ENCODE measurements at places on chromosomes 12 and 14.
A peak's percentile ranks its signal among the peaks of the same experiment; 100 is the strongest.

DNA sequence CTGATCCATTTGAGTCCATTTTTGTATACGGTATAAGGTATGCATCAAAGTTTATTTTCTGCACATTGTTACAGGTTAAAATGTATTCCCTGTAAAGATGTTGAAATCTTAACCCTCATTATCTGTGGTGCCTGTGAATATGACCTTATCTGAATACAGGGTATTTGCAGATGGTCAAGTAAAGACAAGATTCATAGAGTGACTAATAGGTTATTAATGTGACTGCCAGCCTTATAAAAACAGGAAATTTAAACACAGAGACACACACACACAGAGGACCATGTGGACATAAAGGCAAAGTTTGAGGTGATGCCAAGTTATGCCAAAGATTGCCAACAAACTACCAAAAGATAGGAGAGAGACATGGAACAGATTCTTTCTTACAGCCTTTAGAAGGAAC is 347.2 kb upstream of the DCN start:
- DNase-seq, result no peak

DNA sequence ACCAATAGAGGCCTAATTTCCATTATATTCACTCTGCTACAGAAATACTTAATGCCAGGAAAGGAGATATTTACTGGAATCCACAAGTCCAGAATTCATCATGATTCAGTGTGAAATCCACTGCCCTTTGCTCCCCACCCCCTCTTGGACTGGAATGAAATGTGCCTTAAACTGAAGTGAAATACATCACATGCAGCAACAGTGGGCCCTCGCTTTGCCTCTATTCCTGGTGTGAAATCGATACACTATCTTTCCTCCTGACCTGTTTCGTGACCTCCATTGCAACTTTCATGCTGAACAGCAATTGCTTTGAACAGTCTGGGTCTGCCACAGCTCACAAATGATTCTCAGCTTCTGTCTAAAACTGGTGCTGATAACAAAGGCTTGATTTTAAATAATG is 100.6 kb downstream of the NPAS3 start:
- no peak for DNase-seq

DNA sequence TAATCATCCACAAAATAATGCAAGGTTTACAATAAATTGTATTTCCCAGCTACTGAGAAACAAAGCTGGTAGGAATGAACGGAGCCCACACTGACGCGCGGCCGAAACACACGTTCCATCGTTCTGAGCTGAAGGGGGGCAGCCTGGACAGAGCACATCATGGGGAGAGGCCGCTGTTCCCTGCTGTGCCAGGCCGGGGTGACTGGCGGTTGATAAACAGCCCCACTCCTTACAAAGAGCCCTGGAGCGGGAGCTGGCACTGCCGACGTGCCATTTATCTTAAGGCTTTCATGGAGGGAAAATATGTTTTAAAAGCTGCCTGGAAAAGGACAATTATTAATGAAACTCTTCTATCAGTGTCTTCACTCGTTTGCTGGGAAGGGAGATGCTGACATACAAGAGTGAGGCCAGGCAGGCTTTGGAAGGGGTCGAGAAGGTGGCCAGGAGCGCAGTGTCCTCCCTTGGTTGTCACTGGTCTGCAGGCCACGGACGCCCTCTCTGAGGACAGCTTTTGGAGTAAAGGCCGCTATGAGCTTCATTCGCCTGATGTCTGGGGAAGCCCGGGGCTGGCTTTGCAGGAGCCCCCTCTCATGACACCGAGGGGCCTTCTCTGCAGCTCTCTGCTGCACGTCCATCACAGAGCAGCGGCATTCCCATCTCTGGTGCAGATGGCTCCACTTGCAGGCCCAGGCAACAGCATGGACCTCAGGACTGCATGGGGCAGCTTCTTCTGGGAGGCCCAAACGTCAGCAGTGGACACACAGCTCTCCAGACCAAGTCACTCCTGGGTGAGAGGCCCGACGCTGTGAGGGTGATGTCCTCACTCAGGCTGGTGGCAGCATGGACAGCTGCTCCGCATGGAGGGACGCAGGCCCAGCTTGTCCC is 355.3 kb upstream of the SFSWAP start:
- DNase-seq, result no peak

DNA sequence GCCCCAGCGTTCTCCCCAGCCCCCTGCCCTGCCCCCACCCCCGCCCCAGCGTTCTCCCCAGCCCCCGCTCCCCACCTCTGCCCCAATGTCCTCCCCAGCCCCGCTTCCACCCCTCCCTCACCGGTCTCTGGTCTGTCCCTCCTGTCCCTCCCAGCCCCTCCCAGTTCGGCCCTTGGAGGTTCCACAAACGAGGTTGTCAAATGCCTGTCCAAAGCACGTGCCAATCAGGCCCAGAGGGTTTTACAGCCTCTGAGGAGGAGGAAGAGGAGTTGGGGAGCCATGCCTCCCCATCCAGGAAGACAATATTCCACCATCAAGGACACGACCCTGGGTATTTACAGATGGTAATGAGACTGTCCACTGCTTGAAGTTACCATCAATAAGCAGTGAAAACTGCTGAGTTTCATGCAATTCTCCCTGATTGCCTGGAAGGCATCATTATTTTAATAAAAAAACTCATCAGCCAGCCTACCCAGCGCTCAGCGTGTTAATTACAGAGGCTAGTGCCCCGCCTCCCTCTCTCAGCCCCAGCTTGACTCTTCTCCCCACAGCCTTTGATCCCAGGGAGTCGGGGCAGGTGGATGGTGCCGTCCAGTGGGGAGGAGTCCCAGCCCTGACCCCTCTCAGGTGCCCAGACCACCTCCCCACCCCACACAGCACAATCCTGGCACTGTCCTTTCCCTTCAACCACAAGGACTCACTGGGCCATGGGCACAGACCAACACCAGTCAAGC is 30.6 kb upstream of the C14orf180 start:
- no peak for DNase-seq

DNA sequence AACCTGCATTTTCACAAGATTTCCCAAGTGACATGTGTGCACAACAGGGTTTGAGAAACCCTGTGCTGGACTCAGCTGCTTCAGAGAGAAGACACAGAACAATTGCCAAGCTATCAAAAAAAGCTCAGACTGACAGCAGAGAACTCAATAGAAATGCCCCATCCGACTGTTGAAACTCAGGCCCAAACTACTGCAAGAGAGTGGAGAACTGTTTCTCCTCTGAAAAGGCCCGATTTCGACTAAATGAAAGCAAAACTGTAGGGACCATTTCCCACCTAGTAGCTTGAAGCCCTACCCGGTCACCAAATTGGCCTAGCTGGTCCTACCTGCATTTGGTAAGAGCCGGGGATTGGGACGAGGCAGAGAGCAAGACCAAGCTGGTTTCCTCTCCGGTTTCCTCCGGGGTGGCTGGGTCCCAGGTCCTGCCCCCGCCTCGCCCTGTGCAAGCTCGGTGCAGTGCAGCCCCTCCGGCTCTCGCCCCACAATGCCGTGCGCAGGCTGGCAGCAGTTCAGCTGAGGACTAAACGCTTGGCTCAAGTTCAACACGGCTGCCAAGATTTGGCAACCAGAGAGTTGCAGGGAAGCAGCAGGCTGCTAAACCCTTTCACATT is 1180.6 kb downstream of the VRK1 start:
- DNase-seq, result peak; percentile 74

DNA sequence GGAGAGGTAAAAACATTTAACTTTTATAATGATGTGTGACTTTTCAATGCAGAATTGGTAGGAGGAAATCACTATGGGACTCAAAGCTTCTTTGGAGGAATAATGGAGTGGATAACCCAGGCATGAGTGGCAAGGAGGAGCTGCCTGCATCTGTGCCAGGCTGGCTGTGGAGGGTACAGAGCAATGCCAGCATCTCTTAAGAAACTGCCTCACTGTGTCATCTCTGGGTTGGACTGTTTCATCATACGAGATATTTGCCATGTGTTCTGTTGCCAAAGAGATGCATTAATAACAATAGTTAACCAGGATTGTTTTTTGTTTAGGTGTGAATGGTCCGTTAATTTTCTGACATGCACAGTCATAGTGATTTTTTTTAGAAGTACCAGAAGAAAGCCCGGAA is 183.7 kb upstream of the NTF3 start:
- no peak for DNase-seq

- DNase-seq, result no peak
Measured at GRCh38 chr14:105107781-105108515, 42.7 kb upstream of the GPR132 start.

DNA sequence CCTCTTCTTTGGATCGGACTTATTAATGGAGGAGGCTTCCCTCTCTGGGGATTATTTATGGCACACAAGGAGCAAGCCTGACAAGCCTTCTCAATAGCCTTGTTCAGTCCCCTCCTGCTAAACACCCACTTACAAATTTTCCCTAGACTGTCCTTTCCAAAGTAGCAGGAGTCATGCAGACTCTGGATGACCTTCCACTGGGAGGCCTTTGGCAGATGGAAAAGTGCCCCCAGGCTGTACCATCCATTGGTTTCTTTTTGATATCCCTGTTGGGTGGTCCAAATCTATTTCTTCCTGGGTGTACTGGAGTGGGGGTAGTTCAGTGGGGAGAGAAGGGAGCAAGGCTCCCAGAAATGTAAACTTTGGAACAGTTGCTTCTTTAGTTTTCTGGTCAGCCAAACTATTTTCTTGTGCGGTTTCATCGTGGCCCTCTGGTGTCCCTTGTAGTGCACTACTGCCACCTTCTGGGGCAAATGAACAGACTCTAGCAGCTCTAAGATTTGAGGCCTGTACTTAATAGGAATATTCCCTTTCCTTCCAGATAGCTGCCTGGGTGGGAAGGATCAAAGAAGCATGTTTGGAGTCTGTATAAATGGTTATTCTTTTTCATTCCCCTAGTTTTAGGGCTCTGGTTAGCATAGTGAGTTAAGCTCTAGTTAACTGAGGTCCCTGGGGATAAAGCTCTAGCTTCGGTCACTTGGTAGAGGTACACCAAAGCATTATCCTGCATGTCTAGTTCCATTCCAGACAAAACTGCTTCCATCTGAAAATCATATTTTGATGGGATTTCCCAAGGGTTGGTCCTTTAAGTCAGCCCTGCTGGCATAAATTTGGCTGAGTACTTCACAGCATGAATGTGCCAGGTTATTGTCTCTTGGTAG is 409.5 kb downstream of the SLC6A15 start:
- peak; percentile 13 for DNase-seq

- no peak for DNase-seq
Measured at GRCh38 chr12:110371408-110372055, 32.0 kb downstream of the ANAPC7 start.
